ENCODE measurements at places on chromosomes 2 and 18. TPM values are rescaled to one million over a fixed set of nuclear protein-coding genes. Genes with fewer than 3 reads are reported as not detected.

DYTN gene
- not detected for total RNA-seq

MOB1A gene
- total RNA-seq: 211 TPM

AQP12B gene
- not detected for total RNA-seq

LYG2 gene
- total RNA-seq: not detected

FNDC4 gene
- not detected for total RNA-seq

GPR55 gene
- total RNA-seq: 1.1 TPM

MREG gene
- total RNA-seq: 9.8 TPM

TLX2 gene
- total RNA-seq: 0.45 TPM

CDH19 gene
- total RNA-seq: not detected

FRZB gene
- total RNA-seq: not detected
